Stromal cell of bone marrow (primary cell): ENCODE measurements at places on chromosomes 4 and X.

GRCh38 chr4:140876615-140877364 is 120.6 kb upstream of the TBC1D9 start:
- peak; percentile 49 for DNase-seq

DNA sequence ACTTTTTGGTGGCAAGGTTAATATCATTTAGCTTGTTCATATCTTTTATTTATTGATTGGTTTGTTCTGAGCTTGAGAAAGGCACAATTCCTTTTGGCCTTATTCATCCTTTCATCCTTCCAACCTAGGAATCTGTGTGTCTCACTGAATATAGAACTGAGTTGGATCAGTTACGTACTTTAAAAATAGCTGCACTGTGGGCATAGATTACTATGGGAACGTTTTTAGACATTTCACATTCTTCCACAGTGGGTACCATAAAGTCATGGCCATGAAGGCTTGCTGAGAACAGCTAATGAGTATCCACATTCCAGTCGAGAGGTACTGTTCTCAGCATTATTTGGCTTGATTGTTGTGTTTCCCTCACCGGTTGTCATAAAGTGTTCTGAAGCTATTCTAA is 217.0 kb upstream of the DKK2 start:
- DNase-seq, result no peak

- DNase-seq, result no peak
Measured at GRCh38 chrX:143296521-143296920, 220.8 kb downstream of the SPANXN3 start.

DNA sequence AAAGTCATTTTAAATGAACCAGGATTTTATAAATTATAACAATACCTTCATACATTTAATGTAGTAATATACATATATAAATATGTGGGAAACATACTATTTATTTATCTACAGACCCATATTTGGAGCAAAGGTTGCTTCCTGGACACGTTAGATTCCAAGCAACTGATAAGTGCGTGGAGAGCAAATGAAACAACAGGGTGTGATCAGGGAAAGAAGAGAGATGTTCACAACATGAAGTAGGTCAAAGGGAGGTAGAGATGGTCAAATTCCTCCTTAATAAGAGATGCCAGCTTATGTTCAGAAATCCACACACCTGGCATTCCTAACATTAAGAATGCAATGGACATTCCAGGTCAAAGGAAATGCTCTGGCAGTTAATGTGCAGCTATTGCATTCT is 53.1 kb upstream of the HPGD start:
- DNase-seq, result no peak

- peak; percentile 54 for DNase-seq
Measured at GRCh38 chrX:1392376-1393068, 609 bp upstream of the SLC25A6 start.

GRCh38 chrX:140355922-140356321 is 148.9 kb downstream of the SOX3 start:
- no peak for DNase-seq

- DNase-seq, result no peak
Measured at GRCh38 chr4:80091184-80091583, 18.2 kb upstream of the ANTXR2 start.

DNA sequence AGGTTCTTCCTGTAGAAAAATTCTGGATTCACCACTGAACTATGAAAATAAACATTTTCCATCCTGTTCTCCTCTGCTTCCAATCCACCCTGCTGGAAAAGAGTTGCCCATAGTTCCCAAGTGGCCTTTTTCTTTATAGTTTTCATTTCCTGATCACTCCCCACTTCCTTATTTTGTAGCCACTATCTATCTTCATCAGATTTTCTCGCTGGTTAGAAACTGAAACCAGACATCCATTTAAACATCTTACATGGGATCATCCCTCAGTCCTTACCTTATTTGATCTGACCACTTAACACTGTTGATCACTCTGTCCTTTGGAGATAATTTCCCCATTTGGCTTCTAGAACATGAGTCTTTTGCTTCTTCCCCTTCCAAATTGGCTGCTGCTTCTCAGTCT is 42.2 kb upstream of the SCOC start:
- DNase-seq, result no peak

DNA sequence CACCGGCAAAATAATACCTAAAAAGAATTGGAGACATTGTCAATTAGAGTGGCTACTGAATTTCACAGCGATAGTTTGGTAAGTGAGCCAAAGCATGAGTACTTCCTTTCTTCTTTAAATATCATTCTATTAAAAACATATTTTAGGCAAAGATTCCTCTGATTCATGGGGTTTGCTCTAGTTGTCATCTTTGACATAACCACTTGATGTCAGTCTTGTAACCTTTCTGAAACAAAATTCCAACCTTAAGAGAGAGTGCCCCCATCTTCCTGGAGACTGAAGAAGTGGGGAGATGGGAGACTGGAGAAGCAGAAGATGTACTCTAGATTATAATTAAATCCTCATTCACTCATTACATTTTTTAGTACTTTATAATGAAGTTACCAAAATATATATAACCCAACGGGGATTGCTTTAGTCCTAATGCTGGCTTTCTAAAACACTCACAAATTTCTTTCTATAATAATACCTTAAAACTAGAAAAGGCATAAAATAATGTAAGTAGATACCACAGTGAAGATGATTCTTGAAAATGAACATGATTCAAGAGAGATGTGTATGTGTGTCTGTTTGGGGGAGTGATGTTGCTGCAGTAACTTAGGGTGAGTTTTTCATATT is 96.4 kb downstream of the EMCN start:
- peak; percentile 48 for DNase-seq

GRCh38 chrX:154329294-154329693 is 33.7 kb downstream of the TKTL1 start:
- no peak for DNase-seq
